ENCODE measurements at places on chromosomes 5 and 9. TPM values are rescaled to one million over a fixed set of nuclear protein-coding genes. Genes with fewer than 3 reads are reported as not detected.

GRCh38 chr5:42641336-42642005, 115.1 kb upstream of the CCDC152 start:
- no peak for DNase-seq

DNA sequence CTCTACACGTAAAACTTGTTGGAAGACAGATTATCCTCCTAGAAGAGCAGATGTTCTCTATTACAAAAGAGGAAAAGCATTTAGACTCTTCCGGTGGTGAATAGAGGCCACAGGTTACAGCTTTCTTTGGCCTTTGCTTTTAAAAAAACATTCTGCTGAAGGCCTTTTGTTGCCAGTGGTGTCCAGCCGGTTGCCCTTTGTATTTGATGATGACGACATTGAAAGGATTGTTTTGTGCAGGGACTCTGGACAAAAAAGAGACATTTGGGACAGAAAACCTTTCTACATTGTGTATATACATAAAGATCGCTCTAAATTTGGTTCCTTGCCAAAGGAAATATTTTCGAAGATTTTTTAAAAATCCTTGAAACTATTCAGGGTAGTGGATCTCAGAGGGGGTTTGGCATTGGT, 180.3 kb downstream of the C9orf152 start:
- DNase-seq = no peak

- no peak for DNase-seq
Observed at GRCh38 chr9:105141146-105141975, 103.1 kb upstream of the SLC44A1 start.

DNA sequence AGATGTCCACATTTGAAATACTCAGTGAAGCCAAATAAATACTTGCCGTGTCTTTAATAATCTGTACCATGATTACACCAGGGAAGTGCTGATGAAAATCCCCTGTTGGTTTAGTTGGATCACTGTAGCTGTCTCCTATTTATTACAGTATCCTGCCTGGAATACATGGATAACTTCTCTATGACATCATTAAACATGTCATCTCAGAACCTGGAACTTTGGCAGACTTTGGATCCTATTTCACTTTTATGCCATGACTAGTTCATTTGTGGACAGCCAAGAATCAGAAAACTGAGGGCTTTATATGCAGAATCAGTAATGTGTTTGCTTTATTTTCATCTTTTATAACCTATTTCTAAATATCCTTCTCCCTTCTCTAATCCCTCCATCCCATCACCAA, at the start of gene TXNDC8:
TSS of gene TXNDC8 (minus strand) at position 137 of the 400 bp plus-strand sequence.
- no peak for DNase-seq

DNA sequence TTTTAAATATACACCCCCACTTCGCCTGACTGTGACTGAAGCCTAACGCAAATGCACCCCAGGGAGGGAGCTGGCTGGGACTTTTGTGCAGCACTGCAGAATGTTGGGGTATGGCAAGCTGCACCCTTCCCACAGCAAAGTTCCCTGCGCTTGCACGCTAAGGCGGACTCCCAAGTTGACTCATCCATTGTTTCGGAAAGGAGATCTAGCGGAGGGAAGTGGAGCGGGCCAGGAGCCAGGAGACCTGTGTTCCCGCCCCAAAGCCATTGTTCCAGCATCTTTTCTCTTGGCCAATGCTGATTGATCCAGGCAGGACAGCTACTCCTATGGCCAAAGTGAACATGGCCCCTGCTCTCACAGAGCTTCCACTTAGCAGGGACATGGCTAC, 202.9 kb downstream of the AOPEP start:
- no peak for DNase-seq

GRCh38 chr9:136552117-136552703, 6.4 kb upstream of the NOTCH1 start:
- DNase-seq = no peak

The IFNW1 gene
- total RNA-seq = not detected

GRCh38 chr5:126818736-126819135, 41.8 kb downstream of the LMNB1 start:
- DNase-seq = no peak

GRCh38 chr9:93996367-93996766, 41.2 kb upstream of the BARX1 start:
- DNase-seq = no peak
